Stimulated activated CD4-positive, alpha-beta T cell treated with anti-CD3 and anti-CD28 coated beads, Interleukin-1b, Interleukin-23, amount 100 ng/mL, for 48 hours (primary cell): ENCODE measurements at places on chromosomes 12 and 14.

GRCh38 chr12:22677781-22678574, 53.0 kb downstream of the ETNK1 start:
- DNase-seq = no peak

- DNase-seq = no peak
These were observed 311.7 kb upstream of the FKBP4 start for GRCh38 chr12:2482938-2483660.

GRCh38 chr14:77097006-77097699, 905 bp upstream of the CIPC start:
- no peak for DNase-seq

GRCh38 chr12:7032990-7033389, 14.7 kb upstream of the LPCAT3 start:
- DNase-seq = no peak

DNA sequence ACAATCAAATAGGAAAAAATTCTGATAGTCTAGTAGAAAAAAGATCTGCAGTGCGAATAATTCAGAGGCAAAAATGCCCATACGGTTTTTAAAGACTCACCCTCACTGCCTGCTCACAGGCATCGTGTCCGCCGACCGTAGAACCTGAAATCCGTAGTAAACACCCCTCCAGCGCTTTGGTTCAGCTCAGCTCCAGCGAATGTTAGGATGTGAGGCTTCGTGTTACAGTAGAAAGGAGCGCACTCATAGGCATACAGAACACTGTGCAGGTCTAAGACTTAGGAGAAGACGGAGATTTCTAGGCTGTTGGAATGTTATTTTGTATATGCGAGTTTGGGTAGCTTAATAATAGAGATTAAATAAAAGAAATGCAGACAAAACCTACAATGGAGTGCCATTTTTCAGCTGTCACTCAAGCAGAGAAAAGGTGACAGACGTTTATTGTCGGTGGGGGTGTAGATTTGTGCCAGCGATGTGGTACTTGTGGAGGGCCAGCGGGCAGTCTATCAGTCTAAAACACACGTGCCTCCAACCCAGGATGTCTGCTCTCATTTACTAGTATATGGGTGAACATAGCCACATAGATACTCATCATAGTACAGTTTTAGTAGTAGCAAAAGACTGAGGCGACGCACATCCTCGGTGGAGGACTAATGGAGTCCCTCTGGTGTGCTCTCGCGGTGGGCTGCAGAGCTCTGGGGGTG, 25.7 kb downstream of the SFSWAP start:
- no peak for DNase-seq

DNA sequence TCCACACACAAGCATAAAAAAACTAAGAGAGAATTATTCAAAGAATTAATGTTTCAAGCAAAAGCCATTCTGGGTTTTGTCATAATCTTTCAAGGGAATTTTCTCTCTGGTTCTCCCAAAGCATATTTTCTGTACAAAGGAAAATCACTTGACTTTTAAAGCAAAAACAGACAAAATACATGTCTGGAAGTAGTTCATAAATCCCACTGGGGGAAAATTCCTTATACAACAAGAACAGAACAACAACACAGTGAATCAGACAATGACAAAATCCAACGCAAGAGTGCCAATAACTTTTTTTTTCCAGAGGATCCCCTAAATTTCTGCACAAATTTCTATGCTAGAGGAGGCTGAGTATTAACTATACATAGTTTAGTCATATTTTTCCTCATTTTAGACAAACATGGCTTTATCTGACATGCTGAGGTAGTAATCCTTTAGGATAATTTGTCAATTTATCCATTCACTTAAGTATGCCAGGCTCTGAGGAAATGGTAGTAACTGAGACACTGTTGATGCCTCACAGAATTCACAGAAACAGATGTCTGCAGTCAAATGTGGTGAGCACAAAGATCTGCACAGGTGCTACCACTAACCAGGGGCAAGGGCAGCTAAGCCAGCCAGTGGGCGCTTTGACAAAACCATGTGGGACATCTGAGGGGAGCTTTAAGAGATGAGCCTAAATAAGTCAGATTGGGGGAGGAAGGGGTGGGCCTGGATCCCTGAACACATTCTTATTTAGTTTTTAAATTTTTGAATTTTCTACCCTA, 38.0 kb downstream of the GRIP1 start:
- DNase-seq = no peak
